ENCODE measurements at places on chromosomes 11 and 22.
A peak's percentile ranks its signal among the peaks of the same experiment; 100 is the strongest.

DNA sequence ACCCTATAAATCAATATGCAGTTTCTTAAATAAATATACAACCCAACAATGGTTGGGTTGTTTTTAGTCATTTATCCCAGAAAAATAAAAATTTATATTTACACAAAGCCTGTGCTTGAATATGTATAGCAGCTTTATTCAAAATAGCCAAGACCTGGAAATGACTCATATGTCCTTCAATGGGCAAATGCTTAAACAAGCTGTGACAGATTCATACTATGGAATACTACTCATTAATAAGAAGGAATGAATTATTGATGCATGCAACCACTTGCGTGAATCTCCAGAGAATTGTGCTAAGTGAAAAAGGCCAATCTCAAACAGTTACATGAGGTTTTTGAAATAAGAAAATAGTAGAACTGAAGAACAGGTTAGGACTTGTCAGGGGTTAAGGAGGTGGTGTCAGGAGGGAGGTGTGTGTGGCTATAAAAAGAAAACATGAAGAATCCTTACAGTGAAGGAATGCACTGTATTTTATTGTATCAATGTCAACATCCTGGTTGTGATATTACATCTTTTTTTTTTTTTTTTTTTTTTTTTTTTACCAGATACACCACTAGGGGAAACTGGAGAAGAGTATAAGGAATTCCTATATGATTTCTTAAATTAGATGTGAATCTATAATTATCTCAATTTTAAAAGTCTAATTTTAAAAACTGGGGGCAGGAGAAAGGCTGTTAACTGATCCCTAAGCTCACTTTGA lies 82.4 kb upstream of the CD44 start:
- no peak for DNase-seq

DNA sequence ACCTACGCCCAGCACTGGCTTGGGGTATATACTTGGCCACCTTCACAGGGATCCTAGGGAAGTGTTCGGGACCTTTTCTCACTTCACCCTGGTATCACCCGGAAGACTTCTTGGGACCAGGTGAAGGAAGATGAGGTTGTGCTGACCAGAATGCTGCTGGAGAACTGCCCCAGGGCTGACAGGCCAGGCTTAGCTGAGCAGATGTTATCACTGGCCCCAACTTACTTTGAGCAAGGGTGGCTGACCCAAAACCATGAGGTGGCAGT lies 4.5 kb downstream of the FTH1 start:
- DNase-seq: no peak

DNA sequence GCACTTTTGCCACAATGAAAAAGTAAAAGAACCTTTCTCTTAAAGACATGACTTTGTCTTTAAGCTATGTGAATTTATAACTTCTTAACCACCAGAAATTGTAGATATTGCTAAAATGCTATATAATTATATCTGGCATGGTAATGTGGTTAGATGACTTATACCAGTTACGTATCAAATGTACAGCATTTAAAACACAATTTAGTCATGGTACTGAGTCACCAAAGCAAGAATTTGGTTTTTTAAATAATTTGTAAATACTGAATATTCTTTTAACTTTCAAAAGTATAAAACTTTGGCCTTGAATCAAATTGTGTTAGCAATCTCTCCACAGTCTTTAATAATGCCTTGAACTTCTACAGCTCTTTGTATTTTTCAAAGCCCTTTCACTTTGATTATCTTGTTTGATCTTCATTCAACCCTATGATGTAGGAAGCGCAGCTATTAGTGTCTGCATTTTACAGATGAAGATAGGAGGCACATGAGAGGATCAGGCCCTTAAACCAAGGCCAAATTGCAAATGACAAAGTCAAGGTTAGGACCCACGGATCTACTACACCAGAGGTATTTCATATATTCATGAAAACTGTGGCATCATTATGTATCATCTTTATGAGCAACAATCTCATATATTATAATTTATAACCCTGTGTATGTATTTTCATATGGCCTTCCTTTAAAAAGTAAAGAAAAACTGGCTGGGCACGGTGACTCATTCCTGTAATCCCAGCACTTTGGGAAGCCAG lies 4.4 kb upstream of the SYTL2 start:
- no peak for DNase-seq

DNA sequence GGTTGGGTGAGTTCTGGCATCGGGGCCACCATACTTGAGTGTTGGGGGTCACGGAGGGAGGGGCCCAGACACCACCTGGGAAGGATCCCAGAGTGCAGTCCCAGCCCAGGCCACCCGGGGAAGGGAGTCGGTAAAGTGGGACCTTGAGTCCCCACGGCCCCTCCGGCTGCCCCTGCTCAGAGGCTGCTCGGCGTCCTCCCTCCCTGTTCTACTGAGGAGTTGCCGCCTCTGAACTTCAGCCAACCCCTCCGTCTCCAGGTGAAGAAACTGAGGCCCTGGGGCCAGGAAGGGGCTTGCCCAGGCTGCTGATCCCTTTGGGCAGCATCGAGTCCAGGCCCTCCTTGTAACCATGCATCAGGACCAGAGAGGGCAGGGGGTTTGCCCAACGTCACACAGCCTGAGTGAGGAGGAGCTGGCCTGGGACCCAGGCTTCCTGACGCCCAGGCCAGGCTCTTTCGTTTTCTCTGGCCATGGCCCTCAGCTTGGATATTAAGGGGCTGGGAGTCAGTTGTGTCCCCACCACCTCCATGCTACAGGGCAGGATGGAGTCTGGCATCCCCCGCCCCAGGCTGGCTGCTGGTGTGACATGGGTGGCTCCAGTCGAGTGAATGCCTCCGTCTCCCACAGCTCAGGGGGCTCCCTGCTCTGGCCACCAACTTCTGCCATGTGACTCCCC lies 1.3 kb downstream of the PARVG start:
- no peak for DNase-seq

- DNase-seq: no peak
Measured at GRCh38 chr11:35967042-35967441, 23.2 kb downstream of the LDLRAD3 start.

DNA sequence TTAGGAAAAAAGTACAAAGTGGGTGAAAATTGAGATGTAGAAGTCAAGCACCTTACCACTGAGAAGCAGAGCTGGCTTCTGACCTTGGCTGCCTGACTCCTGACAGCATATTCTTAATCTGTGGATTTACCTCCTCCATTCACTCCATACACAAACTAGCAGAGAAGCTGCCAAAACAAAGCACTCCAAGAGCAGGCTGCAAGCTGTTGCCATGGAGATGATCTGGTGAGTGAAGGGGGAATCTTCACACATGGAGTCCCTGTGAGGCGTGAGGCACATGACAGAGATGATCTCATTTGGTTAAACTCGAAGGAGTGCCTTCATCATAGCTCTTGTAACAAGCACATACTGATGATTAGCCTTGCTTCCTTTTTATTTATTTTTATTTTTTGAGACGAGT lies 16.1 kb downstream of the COMMD9 start:
- DNase-seq: no peak

- peak; percentile 85 for DNase-seq
Measured at GRCh38 chr22:37284805-37285355, 2.6 kb downstream of the CYTH4 start.

DNA sequence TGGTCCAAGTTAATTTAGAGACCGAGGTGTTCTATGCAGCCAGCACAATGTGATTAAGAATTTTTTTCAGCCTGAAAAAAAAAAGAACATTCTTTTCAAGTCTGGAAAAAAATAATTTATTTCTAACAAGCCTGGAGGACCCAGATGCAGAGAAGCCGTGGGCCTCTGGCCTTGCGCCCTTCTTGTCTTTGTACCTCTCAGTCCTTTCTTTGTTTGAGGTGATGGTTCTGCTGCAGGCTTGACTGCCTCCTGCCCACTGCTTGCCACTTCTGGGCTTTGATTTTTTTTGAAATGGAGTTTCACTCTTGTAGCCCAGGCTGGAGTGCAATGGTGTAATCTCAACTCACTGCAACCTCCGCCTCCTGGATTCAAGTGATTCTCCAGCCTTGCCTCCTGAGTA lies 7.2 kb upstream of the PTPRJ start:
- DNase-seq: no peak

DNA sequence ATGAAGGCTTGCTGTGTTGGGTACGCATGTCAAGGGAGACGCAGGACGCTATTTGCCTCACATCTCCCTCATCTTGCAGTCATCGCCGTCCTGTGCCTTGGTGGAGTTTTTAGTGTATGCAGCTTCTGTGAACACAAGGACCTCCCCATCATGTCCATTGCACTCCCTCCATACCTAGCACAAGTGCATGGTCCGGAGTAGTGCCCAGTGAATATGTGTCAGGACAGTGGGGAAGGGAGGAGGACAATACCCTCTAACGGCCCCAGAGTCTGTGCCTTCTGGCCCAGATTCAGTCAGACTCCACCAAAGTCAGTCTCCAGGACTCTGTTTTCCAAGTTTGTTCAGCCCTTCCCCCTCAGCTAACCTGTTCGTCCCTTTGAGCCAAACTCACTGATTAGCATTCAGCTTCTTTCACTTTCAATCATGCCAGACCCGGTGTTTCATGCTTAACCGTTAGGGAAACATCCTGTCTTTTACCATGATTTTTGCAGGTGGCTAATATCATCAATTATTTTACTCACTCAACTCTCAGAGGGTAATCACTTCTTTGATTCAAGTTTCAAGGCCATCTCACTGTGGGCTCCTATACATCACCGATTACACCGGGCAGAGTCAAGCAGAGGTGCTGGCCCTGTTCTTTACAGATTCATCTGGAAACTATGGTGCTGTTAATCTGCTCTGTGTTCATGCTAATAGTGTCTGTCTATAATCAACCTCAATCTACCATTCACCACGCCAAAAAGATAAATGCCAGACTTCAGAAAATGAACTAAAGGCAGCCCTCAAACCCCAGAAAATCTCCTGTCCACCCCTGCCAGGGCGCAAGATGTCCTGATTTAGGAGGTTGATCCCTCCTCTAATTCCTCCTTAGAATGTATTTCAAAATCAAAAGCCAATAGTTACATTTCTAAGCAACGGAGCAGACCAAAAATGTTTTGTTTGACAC lies 156.5 kb downstream of the RRAS2 start:
- DNase-seq: no peak

GRCh38 chr11:7486781-7487140 lies 1.5 kb downstream of the OLFML1 start:
- no peak for DNase-seq

DNA sequence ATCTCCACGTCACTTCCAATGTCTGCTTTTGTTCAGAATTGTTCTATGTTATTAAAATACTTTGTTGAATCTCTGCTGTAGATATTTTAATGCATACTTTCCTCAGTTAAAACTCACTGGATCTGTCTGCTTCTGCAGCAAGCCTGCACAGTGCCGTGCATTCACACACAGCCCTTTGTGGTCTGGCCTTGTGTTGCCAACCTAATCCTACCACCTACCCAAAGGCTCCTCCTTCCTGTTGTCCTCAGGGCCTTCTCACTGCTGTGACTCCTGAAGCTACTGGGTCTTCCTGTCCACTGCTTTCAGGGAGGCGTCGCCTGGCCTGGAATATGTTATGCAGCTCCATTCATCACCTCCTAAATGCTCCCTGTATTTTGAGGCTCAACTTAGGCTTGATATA lies 67.0 kb downstream of the PPP6R3 start:
- DNase-seq: no peak

GRCh38 chr11:71420455-71421241 lies 27.5 kb downstream of the DHCR7 start:
- peak; percentile 4 for DNase-seq

- no peak for DNase-seq
Measured at GRCh38 chr11:80967649-80968048, 1526.8 kb upstream of the TENM4 start.

- peak; percentile 45 for DNase-seq
Measured at GRCh38 chr11:116499396-116500003, 273.3 kb downstream of the BUD13 start.

DNA sequence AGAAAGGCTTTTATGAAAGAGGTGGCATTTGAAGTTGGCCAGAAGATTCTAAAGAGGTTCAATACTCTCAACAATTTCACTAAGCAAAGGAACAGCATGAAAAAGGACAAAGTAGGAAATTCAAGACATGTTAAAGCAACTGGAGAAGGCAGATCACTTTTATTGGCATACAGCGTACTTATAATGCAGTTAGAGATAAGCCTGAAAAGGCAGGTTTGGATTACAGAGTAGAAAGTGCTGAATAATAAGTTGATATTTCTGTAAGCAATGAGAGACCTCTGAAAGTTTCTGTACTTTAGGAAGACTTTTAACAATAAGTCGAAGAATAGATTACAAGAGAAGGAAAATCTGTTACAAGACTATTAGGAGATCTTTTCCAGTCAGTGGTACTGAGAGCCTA lies 25.1 kb downstream of the MTMR2 start:
- no peak for DNase-seq

DNA sequence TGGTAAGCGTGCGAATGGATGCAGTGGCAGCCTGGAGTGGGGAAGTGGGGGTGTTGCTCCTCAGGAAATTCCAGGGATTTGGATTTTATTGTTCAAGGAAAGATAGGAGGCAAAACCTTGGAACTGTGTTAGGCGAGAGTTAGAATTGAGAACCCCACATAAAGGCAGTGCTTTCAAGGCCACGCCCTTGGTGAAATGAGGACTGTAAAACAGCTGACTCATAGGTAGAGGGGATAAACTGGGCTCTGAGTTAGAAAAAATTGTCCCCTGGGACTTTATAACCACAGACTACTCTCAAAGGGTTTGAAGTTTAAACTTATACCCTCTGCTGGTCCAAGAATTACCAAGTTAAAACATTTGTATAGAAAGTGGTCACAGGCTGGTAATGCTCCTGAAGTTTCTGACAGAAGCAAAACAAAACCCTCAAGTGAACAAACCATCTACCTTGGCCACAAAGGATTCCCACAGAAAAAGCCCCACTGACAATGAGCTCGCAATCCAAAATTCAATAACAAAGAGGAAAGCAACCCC lies 250.3 kb upstream of the TBCEL start:
- no peak for DNase-seq

DNA sequence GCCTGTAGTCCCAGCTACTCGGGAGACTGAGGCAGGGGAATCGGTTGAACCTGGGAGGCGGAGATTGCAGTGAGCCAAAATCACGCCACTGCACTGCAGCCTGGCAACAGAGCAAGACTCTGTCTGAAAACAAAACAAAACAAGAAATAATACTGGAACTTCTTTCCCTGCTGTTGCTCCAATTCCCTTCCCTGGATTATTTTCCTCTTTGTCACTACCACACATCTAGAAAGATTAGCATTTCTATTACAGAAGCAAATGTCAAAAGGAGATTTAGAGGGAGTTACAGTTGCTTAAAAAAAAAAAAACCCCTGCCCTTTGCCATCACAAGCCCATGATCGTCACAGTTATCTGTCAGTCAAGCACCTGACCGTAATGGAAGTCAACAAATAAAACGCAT lies 17.7 kb upstream of the SCGB1D1 start:
- DNase-seq: no peak

Data from KG1 (cell line).